Stimulated activated CD4-positive, alpha-beta T cell treated with anti-CD3 and anti-CD28 coated beads, Interleukin-15, amount 100 ng/mL, for 24 hours (primary cell): ENCODE measurements at places on chromosomes 11 and 22.

DNA sequence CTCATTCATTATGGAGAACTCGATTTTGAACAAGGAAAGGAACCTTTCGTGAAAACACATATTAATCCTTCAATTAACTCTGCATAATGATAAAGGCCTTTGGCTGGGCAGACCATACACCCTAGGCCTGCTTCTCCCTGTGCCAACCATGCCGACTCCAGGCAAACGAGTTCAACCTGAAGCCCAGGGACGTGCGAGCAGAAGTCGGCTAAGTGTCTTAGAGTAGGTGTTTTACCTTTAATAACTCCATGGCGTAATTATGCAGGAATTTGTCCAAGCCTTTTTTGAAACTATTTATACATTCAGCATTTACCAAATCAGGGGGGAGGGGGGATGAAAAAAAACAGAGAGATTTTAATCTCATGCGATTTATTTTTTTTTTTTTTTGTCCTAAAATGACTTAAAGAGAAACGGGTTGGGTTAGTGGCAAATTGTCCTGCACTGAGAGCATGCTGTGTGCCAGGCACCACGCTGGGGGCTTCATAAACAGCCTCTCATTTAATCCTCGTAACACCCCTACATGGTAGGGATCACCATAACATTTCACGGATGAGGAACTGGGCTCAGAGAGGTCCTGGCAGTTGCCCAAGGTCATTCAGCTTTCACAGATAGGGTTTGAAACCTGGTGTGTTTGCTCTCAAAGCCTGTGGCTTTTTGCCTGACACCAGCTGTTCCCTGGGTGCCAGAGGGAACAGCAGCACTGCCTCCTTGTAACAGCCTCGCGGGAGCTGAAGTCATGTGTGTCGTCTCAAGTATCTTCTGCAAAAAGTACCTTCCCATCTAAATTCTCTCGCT, 423.9 kb downstream of the MN1 start:
- no peak for DNase-seq

DNA sequence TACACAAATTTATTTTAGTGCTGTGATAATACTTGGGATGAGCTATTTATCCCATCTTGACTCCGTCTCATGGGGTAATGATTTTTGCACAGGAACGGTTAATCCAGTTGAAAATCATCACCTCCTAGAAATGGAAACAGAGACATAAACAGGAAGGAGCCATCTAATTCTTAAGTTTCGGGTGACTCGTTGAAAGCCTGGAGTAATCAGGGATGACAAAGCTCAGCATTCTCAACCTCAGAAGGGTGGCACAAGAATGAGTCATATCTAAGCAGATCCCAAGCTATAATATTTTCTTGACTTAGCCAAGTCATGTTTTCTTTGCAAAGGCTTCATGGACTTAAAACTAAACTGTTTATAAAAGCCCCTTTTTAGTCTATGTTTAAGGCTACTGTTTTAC, 280.8 kb upstream of the CCDC90B start:
- DNase-seq, result no peak

- DNase-seq, result no peak
Observed at GRCh38 chr11:125114518-125114917, 3.1 kb upstream of the TMEM218 start.

GRCh38 chr11:90252053-90252452, 29.2 kb upstream of the CHORDC1 start:
- DNase-seq, result no peak

DNA sequence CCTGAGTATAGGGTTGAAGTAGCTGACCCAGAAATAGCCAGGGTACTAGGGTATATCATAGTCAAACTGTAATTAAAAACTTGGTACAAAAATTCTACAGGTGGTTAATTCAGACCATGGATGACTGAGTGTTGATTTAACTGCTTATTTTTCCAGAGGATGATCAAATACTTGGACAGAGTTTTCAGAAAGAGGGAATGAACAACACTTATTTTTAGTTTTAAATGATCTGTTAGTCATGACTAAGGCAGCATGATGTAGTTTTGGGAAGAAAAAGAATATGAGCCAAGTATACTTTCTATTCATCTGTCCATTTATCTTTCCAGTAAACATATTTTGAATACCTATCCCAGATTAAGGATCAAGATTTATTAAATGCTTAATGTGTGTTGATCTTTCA, 19.8 kb upstream of the CCDC89 start:
- DNase-seq, result no peak

- DNase-seq, result no peak
Observed at GRCh38 chr11:66676282-66676919, 1.3 kb downstream of the RBM4B start.
